ENCODE measurements at places on chromosomes 11 and 22. TPM values are rescaled to one million over a fixed set of nuclear protein-coding genes. Genes with fewer than 3 reads are reported as not detected.

DNA sequence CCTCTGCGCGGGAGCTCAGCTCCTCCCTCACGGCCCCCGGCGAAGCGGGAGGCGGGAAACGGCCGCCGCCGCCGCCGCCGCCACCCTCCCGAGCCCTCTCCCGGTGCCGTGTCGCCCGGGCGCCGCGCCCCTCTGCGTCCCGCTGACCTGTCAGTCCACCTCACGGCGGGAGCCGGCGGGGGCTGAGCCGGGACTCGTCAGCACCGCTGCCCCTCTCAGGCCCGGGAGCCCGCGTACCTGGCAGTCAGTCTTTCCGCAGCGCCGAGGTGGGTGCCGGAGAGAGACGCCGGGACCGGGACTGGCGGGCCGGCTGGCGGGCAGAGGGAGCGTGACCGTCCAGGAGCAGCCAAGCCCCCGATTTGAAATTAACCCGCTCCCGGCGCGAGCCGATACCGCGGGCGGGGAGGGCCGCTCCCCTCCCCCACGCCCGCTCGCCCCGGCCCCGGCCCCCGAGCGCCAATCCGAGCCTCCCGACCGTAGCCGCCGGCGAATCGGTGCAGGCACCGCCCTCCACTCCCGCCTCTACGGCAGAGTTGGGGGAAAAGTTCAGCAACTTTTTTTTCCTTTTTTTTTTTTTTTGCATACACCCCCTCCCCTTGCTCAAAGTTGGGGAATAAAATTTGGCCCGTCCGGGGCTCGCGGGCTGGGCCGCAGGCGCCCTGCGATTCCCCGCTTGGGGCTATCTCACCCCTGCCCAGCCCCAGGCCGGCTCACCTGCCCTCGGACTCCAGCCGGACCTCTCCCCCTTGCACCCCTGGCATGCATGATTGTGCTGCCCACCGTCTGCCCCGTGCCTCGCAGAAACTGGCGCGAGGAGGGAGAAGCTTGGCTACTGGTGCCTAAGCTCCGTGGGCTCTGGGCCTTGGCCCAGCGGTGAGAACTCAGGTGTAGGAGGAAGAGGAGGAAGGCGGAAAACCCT, 774 bp upstream of the E2F8 start:
- H3K36me3 ChIP-seq = no peaks in the 10 kb centered on the region
- peaks cover 12% of the 10 kb centered on the region for H3K27me3 ChIP-seq
- H3K27ac ChIP-seq = no peak overlapping the region
- H3K4me3 ChIP-seq = peak overlapping the region; percentile 71
- peak; percentile 44 for DNase-seq
- no peaks in the 10 kb centered on the region for H3K4me1 ChIP-seq

- no peaks in the 10 kb centered on the region for H3K4me1 ChIP-seq
- no peak overlapping the region for H3K27ac ChIP-seq
- H3K27me3 ChIP-seq = no peaks in the 10 kb centered on the region
- no peak for DNase-seq
- no peaks in the 10 kb centered on the region for H3K36me3 ChIP-seq
These were observed 16.7 kb upstream of the ALDH3B2 start for GRCh38 chr11:67691149-67691548.

- no peaks in the 10 kb centered on the region for H3K4me1 ChIP-seq
- H3K4me3 ChIP-seq = no peak overlapping the region
- no peak for DNase-seq
- H3K27ac ChIP-seq = no peak overlapping the region
These were observed 70.3 kb upstream of the BDNF start for GRCh38 chr11:27770576-27770975.

- no peak overlapping the region for H3K4me3 ChIP-seq
- no peak for DNase-seq
- H3K4me1 ChIP-seq = no peaks in the 10 kb centered on the region
- H3K36me3 ChIP-seq = no peaks in the 10 kb centered on the region
- no peaks in the 10 kb centered on the region for H3K27me3 ChIP-seq
- H3K27ac ChIP-seq = no peak overlapping the region
These were observed 10.2 kb downstream of the VSTM5 start for GRCh38 chr11:93840180-93840579.

- no peaks in the 10 kb centered on the region for H3K36me3 ChIP-seq
- DNase-seq = no peak
- no peak overlapping the region for H3K27ac ChIP-seq
These were observed 36.8 kb upstream of the LRRC32 start for GRCh38 chr11:76707293-76707825.

Gene BIK
- 26.2 TPM for polyA plus RNA-seq
